Activated T-helper 1 cell treated with anti-CD3 and anti-CD28 coated beads, Interleukin-12 subunit alpha, Interleukin-12 subunit beta, Interleukin-2, Interleukin-4 antibody, amounts not matched to agents 30 ng/mL and 10 ng/mL and 1 ng/mL, durations not matched to agents 14 hours and 24 hours and 36 hours (primary cell): ENCODE measurements at places on chromosomes 2 and 18. TPM values are rescaled to one million over a fixed set of nuclear protein-coding genes. Genes with fewer than 3 reads are reported as not detected.

- DNase-seq, result no peak
These were observed 35.4 kb downstream of the CAB39 start for GRCh38 chr2:230748087-230748486.

- no peak for DNase-seq
These were observed 228.7 kb downstream of the ARHGAP15 start for GRCh38 chr2:143357966-143358365.

- DNase-seq, result no peak
These were observed 411.1 kb downstream of the RAD51AP2 start for GRCh38 chr2:17107151-17107550.

DNA sequence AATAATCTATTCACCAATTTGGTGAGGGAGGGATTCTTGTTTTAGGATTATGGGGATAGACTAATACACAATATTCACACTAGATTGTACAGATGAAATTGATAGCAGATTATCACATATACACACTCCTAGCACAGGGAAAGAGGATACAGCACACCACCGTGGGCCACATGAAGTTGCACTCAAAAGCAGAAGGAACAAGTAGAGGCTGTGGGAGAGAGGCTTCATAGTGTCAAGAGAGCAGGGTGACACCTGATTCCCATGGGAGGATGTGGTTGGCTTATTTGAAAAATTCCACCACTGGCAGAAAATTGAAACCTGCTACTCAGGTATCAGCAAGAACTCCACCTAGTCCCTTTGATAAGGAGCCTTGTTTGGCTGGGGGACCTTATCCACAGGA is 395.6 kb downstream of the SPAG16 start:
- DNase-seq, result no peak

DNA sequence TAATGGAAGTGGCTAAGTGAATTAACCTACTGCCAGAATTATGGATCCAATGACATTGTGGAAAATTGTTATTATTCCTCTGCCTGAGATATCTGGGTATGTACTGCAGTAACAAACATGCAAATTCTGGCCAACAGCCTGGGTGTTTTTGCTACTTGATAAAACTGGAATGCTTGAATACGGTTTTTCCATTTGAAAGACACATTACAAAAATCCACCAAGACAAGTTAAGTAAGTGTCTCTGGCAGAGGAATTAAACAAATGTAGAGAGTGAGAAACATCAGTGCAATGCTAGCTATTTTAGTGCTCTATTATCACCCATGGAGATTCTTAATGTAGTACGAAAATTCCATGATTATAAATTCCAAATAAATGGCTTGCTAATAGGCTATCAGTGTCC is 312.4 kb upstream of the MEIS1 start:
- no peak for DNase-seq

DNA sequence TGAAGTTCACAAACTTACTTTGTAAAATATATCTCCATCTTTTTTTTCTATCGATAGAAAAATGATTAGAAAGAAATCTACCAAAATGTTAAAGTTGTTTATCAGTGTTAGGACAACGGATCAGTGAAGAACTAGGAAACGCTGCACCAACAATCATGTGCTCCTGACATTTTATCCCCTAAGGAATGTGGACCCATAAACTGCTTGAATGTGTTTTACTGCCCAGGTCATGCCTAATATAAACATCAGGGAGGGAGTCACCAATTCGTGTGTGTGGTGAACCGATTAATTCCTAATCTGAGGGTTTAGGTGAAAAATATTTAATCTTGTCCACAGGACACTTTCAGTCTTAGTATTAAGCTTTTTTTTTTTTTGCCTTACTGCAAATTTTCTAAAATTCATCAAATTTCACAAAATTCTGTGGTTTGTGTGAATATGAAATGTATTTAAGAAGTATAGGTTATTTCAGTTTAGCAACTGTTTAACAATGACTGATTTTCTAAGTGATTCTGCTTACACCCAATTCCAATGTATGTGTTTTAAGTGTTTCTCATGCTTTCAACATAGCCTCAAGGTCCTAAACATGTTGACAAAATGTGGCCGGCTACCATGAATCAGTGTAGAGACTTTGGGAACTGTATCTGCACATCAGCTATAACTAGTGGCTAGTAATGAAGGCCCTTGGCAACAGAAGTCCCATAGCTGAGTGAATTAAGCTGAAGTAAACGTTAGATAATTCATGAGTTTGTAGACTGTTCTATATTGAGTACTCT is 11.1 kb upstream of the KIDINS220 start:
- no peak for DNase-seq

GRCh38 chr18:45765796-45766195 is 41.8 kb downstream of the SLC14A1 start:
- DNase-seq, result no peak

DNA sequence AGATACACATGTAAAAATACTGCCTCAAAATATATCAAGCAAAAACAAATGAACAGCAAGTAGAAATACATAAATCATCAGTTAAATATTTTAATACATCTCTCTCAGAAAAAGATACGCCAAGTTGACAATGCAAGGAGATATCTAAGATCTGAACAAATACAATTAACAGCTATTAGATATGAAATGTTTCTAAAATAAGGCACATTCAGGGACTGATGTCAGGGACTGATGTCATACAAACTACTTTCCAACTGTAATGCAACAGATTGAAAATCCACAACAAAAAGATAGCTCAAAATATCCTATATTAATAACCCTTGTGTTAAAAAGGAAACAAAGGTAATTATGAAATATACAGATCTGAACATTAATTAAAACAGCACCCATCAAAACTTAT is 51.7 kb downstream of the TLK1 start:
- DNase-seq, result no peak

Gene SLC9A2
- total RNA-seq, result not detected in 2 replicates
